Epithelial cell of alveolus of lung (primary cell): ENCODE measurements at places on chromosomes 7 and 10. TPM values are rescaled to one million over a fixed set of nuclear protein-coding genes. Genes with fewer than 3 reads are reported as not detected.

The CALU gene
- 388 and 554 TPM in 2 replicates for total RNA-seq

The OR6V1 gene
- not detected in 2 replicates for total RNA-seq

The PON1 gene
- total RNA-seq: not detected in 2 replicates

The HTR7 gene
- total RNA-seq: 7.4 and 8.5 TPM in 2 replicates

The TMEM270 gene
- total RNA-seq: not detected in 2 replicates

The AOC1 gene
- not detected in 2 replicates for total RNA-seq

The LRMDA gene
- total RNA-seq: 0.26 and 2.5 TPM in 2 replicates

The VAX1 gene
- not detected in 2 replicates for total RNA-seq

The ADRA2A gene
- total RNA-seq: not detected in 2 replicates

The PTPRN2 gene
- total RNA-seq: 0.78 and 2.7 TPM in 2 replicates

The GIMAP4 gene
- total RNA-seq: 1.4 TPM in 1 of 2 replicates, not detected in the other

The ARL3 gene
- total RNA-seq: 6.9 and 13.1 TPM in 2 replicates

The ZNF277 gene
- total RNA-seq: 24.8 and 26.2 TPM in 2 replicates

The CH25H gene
- total RNA-seq: 0.32 and 4.7 TPM in 2 replicates

The IKZF1 gene
- not detected in 2 replicates for total RNA-seq

The CTTNBP2 gene
- total RNA-seq: 7.4 and 7.6 TPM in 2 replicates

The FOXP2 gene
- total RNA-seq: 1.4 and 10.7 TPM in 2 replicates

The DIP2C gene
- 8.7 and 9.3 TPM in 2 replicates for total RNA-seq

The NUTM2B gene
- total RNA-seq: 0.39 and 1.8 TPM in 2 replicates
